Calu3 (cell line): ENCODE measurements at places on chromosomes 1 and 21. TPM values are rescaled to one million over a fixed set of nuclear protein-coding genes. Genes with fewer than 3 reads are reported as not detected.

DNA sequence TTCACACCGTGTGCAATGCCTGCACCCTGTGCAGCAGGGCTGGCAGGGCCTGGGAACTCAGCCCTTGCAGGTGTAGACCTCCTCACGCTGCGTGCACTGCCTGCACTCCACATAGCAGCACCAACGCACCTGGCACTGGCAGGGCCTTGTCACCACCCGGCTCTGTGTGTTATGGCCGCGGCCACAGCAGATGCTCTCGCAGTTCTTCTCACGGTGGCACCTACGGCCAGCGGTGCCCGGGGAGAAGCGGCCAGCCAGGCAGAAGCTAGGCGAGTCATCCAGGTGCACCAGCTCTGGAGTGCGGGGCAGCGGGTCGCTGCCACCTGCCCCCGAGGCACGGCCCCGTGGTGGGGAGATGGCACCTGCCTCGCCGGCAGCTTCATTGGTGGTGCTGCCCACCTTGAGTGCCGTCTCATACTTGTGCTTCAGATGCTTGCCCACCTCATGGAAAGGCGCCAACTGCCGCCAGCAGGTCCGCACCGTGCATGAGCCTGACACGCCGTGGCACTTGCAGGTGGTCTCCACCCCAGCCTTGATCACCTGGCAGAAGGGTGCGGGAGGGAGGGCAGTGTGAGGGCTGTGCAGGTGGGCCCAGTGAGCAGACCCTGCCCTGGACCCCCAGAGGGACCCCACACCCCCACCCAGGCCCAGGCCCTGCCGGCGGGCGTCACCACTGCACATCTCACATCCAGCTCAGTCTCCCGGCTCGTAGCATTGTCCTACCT, 26.1 kb downstream of the WNT9A start:
- no peaks in the 10 kb centered on the region for H3K36me3 ChIP-seq
- H3K27ac ChIP-seq, result no peak overlapping the region
- no peaks in the 10 kb centered on the region for H3K4me1 ChIP-seq
- DNase-seq, result no peak
- no peak overlapping the region for H3K4me3 ChIP-seq
- peaks cover 36% of the 10 kb centered on the region for H3K27me3 ChIP-seq

DNA sequence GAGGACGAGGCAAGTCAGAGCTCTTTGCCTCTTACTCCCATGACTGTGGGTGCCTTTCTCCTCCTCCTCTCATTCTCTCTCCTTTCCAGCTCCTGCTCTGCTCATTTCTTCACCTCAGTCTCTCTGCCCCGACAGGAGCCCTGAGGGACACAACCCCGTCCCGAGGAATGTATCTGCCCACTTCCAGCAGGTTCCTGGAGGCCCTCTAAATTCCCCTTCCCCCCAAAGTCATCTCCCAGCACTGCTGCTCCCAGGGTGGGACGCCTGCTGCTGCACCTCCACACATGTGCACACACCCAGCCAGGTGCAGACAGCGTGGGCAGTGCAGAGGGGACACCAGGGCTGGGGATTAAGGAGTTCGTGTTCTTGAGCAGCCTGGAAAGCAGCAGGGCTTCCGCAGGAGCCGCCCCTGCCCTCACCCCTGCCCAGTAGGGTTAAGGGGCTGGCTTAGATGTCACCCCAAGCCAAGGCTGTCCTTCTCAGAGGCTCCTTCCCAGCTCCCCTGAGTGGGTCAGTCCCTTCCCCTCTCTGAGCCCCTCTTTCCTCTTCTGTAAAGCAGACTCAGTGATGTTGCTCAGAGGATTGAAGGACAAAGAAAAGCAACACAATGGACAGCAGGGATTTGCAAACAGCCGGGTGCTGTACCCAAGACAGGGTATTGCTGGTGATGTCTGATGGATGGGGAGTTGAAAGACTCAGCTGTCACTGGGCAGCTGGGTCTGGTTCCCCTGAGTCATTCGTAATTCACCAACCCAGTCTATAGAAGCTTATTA, 346.0 kb downstream of the MATN1 start:
- H3K4me1 ChIP-seq, result peaks cover 12% of the 10 kb centered on the region
- no peak for DNase-seq
- no peaks in the 10 kb centered on the region for H3K36me3 ChIP-seq
- peaks cover 88% of the 10 kb centered on the region for H3K27me3 ChIP-seq
- H3K27ac ChIP-seq, result no peak overlapping the region
- no peak overlapping the region for H3K4me3 ChIP-seq

DNA sequence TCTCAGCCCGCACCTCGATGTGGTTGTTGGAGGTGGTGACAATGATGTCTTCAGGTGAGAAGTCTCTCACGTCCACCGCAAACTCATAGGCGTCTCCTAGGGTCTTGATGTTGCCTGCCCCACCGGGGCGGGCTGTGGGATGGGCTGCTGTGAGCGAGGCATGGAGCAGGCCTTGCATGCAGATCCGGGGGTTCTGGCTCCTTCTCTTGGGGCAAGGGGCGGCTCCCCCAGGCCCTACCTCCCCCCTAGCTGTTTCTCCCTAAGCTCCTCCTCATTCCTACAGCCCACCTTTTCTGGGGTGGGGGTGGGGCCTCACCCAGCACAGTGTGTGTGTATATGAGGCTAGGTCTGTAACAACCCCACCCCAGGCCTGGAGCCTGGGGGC, 775 bp downstream of the HSPB7 start:
- no peak overlapping the region for H3K27ac ChIP-seq
- H3K36me3 ChIP-seq, result peaks cover 4% of the 10 kb centered on the region
- H3K4me1 ChIP-seq, result peaks cover 15% of the 10 kb centered on the region
- peaks cover 27% of the 10 kb centered on the region for H3K27me3 ChIP-seq
- no peak for DNase-seq

DNA sequence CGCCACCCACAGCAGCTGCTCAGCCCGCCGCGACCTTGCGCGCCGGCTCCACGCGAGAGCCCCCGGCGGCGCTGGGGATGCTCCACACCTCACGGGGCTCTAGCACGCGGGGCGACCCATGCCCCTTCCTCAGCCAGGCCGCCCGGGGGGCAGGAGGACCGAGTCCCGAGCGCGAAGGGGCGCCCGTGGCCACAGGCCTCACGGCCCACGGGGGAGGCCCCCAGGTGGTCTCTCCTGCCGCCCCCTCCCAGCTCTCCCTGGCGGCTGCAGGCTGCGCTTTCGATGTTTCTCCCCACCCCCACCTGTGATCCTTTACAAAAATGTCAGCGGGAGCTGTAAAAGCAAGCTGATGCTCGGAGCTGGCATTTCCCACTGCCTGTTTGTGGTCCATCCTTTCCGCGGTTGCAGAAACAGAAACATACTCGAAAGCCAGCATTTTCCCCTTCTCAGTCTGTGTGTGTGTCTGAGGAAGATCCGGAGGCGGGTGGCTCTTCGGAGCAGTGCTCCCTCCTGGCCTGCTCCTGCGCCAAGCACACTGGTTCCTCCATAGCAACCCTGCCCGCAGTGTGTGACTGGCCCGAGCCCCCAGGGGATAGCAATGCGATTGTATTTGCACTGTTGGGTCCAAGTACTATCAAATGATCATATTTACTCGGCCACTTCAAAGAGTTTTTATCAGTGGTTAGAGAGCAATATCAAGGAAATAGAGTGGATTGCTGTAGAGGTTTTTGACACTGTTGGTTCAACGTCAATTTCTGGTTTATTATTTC, 2.1 kb downstream of the KIF26B start:
- peaks cover 69% of the 10 kb centered on the region for H3K27me3 ChIP-seq
- H3K4me1 ChIP-seq, result no peaks in the 10 kb centered on the region
- peak; percentile 28 for DNase-seq

ERO1B gene
- 4.4 and 6.4 TPM in 2 replicates for total RNA-seq

OR2AJ1 gene
- total RNA-seq, result not detected in 2 replicates
